ENCODE measurements at places on chromosomes 11 and 22.

DNA sequence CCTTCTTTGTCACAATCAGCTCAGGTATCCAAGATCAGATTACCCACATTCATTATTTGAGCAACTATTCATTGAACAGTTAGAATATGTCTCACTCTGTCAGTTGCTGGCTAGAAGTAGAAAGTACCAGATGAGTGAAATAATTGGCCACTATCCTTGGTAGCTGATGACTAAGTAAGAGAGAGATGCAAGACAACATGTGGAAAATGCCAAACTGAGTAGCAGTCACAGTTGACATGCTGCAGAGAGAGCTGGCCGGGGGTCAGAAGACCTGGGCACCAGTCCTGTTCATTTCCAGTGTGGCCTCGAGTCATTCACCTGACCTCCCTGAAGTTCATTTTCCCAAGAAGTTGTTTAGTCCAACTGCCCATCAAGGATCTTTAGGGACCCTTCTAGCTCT lies 22.5 kb upstream of the SMIM35 start:
- no peak for DNase-seq

GRCh38 chr11:23288003-23288783 lies 427.9 kb upstream of the CCDC179 start:
- no peak for DNase-seq

GRCh38 chr11:130631119-130631518 lies 182.7 kb downstream of the ADAMTS15 start:
- DNase-seq, result no peak

DNA sequence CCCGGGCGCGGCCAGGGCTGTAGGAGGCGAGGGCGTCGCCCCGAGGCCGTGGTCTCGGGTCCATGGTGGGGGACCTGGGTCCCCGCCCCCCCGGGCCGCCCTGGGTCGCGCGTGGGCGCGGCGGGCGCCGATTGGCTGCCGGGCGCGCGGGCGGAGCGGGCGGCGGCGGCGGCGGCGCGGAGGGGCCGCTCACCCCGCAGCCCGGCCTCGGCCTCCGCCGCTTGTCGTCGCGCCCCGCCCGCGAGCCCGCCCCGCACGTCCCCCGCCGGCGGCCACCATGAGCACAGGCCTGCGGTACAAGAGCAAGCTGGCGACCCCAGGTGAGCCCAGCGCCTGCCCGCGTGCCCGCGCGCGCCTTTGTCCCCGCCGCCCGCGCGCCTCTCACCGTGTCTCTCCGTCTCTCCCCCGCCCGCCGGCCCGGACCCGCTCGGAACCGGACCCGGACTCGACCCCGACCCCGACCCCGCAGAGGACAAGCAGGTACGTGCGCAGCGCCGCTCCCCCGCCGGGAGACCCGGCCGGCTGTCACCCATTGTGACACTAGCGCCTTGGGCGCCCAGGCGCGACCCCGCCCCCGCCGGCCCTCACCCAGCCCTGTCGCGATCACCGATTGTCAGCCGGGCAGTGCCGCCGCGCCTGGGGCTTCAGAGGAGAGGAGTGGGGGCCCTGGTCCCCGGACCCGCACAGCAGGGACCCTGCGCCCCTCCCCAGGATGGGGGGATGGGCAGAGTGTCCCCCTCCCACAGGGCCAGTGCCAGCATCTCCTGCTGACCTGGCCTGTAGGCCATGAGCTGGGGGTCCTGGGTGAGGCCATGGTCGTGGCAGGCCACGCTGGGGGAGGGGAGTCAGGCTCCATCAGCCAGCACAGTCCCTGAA lies at the start of gene SEPTIN5:
Gene SEPTIN5, plus strand, starts transcription at position 192 of the 876 bp plus-strand sequence. Its CDS starts 86 bp downstream, at position 278.
- no peak for DNase-seq

DNA sequence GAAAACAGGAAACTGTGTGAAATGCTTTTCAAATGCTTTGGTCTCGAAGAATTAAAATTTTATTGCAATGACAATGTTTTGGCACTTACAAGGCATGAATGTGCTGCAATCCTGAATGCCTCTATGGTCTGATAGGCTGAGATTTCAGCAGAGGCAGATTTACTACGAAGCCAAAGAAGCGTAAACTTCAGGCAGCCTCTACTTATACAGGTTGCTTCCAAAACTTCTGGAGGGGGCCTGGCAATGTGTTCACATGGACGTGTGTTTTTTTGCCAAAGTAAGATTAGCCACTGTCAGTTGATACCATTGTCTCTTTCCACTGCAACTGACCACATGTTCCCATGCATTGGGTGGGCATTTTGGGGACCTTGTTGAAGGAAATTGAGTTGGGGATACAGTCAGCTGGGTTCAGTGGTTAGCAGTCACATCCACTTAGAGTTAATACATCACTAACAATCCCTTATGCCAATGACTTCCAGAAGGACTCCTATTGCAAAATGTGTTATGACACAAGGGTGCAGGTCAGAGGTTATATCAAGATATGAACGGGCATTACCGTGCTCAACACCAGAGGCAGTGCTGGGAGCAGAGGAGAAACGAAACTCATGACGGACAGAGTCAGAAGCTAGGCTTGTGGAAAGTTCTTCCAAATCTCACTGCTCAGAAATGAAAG lies 48.8 kb downstream of the ABTB2 start:
- no peak for DNase-seq

- DNase-seq, result no peak
Observed at GRCh38 chr22:19596680-19597398, 72.6 kb upstream of the CLDN5 start.

DNA sequence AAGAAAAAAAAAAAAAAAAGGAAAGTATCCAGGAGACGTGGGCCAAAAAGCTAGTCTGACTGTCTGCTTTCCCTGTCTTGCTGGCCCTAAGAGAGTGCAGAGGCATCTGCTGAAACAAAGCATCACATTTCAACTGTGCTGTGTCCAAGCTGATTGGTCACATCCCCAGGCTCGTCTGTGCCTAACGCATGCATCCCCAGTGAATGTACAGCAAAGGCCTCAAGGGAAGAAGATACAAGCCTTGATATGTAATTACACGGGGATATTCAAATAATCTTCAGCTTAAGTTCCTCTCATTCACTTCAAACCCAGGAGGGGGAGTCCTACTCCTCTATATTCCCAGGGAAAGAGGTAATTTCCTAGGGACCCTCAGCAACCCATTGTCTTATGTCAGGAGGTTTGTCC lies 5.4 kb upstream of the SORL1 start:
- DNase-seq, result no peak

DNA sequence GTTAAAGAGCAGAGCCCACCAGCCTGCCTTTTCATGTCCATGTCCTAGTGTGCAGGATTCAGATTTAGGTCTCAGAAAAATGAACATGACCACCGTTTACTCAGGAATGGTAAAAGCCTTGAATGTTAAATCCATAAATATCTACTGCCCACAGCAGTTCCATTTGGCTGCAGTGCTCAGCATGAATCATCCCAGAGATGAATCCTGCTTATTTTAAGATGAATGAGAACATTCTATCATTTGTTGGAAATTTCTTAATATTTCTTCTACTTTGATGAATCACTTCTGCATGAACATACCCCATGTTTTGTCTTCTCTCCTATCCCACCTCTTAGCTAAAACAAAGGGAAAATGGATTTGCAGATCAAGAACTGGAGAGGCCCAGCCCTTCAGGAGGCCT lies 47.5 kb upstream of the AQP11 start:
- no peak for DNase-seq

DNA sequence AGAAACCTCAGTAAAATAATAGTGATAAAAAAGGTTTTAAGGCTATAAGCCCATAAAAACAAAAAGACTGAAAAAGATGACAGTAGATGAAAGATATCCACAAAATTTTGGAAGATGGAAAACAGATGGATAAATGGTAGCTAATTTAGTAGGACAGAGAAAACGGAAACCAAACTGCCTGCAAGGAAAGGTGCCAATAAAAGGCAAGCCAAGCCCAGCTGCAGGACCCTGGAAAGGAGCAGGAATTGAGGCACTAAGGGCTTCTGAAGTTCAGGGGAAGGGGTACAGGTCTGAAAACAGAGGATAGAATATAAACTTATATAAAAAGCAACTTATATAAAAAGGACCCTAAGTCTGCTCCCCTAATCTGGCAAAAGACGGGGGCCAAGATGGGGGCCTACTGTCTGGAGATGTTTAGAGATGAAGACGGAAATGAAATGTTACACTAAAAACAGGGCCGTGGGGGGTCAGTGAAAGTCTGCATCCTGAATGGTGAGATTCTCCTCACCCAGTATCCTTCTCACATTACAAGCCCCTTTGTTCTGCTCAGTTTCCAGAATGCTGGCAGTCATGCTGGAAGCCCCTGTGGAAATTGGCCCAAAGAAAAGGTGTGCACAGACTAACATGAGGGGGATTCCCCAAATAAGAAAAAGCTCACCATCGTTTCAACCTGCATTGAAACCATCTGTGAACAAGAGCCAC lies 269.3 kb upstream of the PITPNB start:
- DNase-seq, result no peak

DNA sequence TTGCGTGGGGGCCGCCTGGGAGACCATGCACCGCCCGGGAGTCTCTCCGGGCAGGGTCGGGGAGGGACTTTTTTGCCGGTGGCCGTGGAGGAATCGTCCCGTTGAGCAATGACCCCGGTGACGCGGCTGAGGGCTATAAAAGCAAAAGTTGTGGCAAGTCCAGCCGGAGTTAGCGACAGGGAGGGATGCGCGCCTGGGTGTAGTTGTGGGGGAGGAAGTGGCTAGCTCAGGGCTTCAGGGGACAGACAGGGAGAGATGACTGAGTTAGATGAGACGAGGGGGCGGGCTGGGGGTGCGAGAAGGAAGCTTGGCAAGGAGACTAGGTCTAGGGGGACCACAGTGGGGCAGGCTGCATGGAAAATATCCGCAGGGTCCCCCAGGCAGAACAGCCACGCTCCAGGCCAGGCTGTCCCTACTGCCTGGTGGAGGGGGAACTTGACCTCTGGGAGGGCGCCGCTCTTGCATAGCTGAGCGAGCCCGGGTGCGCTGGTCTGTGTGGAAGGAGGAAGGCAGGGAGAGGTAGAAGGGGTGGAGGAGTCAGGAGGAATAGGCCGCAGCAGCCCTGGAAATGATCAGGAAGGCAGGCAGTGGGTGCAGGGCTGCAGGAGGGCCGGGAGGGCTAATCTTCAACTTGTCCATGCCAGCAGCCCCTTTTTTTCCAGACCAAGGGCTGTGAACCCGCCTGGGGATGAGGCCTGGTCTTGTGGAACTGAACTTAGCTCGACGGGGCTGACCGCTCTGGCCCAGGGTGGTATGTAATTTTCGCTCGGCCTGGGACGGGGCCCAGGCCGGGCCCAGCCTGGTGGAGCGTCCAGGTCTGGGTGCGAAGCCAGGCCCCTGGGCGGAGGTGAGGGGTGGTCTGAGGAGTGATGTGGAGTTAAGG lies at the start of gene NEAT1:
Gene NEAT1, plus strand, starts transcription at position 166 of the 883 bp plus-strand sequence.
- peak; percentile 85 for DNase-seq

GRCh38 chr11:44518968-44519550 lies 46.4 kb upstream of the CD82 start:
- no peak for DNase-seq

DNA sequence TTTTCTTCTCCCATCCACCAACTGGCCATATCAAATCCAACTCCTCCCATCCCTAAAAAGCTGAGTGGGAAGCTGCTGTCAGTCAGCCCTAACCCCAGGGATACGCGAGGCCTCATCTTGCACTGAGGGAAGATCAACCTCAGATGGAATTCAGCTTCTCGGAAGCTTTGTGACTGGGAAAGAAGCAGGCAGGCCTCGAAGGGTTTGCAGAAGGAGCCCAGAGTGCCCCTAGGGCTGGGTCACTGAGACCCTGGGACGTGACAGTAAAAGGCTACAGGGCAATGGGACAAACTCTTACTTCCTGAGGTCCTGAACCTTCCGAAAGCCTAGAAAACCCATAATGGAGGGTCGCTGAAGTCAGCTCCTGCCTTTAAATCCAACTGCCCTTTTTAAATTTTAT lies 34.4 kb upstream of the NNMT start:
- no peak for DNase-seq

DNA sequence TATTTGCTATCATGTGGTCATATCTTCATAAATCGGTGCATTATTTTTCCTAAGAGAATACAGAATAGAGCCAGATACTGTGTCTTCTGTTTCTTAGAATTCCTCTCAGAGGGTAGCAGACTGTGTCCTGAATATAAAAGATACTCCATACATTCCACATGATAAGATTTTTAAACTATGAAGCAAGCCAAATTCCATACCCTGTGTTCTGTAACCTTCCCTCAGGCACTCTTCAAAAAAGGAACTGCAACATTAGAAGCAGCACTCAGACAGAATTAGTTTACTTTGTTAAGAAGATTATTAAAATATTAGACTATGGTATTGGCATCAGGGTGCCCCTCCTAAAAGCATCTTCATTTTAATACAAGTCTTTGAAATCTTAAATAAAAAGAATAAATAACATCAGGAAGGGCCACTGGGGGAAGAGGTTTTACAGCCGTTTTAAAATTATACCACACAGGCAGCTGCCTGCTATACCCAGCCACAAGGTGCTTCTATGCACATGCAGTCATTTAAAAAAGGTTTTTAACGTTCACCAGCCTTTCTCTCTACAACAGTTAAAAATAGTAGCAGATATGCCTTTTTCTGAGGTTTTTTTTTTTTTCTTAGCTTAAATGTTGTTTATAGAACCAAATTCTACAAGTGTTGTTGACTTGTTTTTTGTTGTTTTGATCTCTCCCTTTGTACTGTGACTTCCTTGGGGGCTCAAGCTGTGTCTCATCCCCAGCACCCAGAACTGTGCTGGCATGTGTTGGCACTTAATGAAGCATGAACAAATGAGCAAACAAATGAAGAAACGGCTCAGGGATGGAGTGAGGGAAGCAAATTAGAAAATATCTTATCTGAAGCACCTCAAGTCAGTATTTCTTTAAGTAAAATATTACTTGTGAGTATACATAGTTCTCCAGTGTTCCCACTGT lies 54.7 kb upstream of the CCDC89 start:
- DNase-seq, result no peak

GRCh38 chr11:116821050-116821918 lies 1.8 kb downstream of the APOA4 start:
- no peak for DNase-seq

GRCh38 chr11:7775689-7776088 lies 21.1 kb downstream of the OR5P2 start:
- DNase-seq, result no peak
